ENCODE measurements at places on chromosomes 1 and 21.

DNA sequence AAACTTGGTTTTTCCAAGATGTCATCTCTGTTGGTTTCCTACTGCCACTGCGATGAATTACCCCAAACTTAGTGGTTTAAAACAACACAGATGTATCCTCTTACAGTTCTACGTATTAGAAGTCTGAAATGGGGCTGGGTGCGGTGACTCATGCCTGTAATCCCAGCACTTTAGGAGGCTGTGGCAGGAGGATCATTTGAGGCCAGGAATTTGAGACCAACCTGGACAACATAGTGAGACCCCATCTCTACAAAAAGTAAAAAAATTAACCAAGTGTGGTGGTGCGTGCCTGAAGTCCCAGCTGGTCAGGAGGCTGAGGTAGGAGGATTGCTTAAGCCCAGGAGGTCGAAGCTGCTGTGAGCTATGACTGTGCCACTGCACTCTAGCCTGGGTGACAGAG lies 57.2 kb upstream of the GRHL3 start:
- DNase-seq = no peak

DNA sequence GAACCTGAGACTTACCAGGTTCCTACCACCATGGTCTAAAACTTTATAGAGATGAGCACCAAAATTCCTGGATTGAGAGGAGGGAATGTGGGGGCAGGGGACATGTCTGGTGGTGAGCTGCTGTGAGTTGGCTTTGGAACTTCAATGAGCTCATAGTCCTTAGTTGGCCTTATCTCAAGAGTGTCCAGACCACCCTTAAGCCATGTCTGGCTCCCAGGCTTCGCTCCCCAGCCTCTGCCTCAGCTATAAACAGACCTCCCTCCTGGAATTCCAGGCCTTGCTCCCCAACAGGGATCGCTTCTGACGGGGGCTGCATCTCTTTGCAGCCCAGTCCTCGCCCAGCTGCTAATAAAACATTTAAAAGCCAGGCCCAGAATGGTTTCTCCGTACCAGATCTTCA lies 19.5 kb downstream of the ATF3 start:
- DNase-seq = no peak

DNA sequence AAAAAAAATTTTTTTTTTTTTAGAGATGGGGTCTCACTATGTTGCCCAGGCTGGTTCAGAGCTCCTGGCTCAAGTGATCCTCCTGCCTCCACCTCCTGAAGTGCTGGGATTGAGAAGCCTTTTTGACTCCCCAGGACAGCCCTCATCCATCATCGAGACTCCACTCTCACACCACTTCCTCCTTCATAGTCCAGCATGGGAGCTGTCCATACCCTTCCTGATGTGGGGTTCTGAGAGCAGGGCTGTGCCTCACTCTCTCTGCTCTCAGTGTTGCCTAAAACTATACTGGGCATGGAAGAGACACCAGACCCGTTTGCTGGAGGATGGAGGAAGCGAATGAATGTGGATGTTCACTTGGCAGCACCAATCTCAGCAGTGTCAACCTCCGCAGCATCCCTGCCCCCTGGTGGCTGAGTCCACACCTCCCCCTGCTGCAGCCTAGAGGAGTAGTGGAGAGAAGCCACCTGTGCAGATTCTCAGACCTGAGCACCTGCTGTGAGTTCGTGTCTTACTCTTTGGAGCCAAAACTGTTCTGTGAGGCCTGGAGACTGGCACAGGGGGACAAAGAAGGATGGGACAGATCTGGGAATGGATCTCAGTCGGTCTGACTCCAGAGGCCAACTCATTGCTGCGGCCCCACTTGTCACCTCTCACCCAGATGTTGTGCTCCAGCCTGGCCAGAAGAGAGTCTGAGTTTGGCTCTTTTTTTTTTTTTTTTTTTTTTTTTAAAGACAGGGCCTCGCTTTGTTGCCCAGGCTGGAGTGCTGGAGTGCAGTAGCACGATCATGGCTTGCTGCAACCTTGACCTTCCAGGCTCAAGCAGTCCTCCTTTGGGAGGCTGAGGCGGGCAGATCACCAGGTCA lies 17.7 kb downstream of the TINAGL1 start:
- peak; percentile 37 for DNase-seq

- DNase-seq = no peak
Measured at GRCh38 chr1:32040711-32041110, 27.0 kb downstream of the KHDRBS1 start.

DNA sequence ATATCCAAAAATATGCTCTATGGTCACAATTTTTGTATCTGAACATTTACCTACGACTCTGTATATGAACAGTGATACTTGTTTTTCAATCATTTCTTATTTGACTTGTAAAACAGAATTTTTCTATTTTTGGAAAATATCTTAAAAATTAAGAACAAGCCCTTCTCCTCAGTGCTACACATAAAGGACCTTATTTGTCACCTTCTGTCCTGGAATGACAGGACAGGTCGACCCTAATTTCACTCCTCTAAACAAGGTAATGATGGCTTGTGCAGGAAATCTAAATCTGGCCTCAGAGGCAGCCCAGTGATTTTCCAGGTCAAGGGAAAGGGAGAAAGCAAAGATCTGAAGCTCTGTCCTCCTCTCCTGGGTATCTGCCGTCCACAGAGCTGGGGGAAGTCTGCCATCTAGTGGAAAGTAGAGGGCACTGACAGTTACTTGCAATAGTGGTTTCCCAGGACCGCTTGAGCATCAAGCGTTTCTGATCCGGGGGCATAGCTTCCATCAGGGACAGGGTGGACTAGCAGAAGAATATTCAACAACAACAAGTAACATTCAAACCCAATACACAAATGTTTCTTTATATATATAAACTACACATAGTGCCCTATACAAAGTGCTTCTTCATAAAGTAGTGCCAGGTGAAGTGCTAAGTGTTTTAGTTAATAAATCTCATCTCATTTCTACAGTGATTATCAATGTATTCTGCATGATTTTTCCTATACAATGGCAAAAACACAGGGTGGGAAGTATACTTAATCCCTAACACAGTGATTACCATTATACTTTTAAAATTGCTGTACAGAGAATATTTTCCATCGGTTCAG lies 74.6 kb downstream of the SLC25A24 start:
- peak; percentile 68 for DNase-seq

DNA sequence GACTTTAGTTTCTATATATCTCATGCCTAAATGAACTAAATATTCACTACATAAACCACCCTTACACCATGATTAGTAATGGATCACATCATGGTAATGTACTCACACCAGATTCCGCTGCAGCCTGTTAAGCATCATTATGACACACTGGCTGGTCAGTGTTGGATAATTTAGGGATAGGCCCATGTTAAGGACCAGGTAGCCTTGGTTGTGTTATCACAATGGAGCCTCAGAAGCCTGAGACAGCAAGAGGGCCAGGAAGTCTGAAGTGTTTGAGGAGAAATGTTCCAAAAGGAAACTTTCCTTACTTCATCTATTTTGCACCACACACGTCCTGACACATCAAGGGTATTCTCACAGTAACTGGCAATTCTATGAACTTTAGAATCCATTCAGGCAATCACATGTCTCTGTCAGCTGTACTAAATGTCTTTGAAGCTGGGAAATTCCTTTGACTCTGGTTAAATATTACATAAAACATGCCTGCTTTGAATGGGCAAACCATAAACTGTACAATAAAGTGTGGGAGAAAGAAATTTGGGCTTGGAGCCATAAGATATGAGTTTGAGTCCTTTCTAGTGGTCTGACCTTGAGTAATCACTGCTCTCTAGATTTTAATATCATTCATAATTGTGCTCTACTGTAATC lies 105.3 kb upstream of the DPT start:
- DNase-seq = no peak

DNA sequence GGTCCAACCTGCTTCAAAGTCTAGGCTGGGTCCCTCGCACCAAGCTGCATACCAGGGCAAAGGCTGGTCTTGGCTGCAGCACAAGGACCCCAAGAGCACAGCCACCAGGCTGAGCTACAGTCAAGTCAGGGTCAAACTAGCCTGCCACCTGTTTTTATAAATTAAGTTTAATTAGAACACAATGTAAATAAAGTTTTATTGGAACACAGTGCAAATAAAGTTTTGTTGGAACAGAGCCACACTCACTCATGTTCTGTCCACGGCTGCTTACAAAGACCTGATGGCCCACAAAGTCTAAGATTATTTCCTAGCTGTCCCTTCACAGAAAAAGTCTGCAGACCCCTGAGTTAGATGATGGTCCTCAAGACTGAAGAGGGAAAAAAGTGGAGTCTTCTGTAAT lies 66.2 kb downstream of the MRPL37 start:
- DNase-seq = no peak

GRCh38 chr1:93350322-93350721 lies 4.6 kb downstream of the DR1 start:
- DNase-seq = no peak

- no peak for DNase-seq
Measured at GRCh38 chr1:203888807-203889251, 27.4 kb downstream of the SNRPE start.

DNA sequence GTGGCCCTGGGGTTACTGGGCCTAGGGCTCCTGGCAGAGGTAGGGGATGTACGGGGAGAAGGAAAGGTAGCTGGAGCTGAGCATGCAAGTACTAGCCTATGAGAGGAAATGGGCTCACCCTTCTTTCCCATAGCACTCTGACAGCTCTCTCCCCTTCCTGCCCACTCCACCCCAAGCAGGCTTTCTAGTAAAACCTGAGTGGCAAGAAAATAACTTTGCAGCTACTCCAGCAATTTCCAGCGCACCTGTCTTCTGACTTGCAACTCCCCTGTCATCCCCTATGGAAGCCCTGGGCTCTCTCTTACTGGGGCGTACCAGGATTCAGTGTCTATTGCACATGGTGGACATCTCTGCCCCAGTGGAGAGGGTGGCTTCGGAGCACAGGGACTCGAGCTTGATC lies 6.7 kb upstream of the IVL start:
- no peak for DNase-seq

- no peak for DNase-seq
Measured at GRCh38 chr1:218674280-218674773, 329.2 kb downstream of the TGFB2 start.

DNA sequence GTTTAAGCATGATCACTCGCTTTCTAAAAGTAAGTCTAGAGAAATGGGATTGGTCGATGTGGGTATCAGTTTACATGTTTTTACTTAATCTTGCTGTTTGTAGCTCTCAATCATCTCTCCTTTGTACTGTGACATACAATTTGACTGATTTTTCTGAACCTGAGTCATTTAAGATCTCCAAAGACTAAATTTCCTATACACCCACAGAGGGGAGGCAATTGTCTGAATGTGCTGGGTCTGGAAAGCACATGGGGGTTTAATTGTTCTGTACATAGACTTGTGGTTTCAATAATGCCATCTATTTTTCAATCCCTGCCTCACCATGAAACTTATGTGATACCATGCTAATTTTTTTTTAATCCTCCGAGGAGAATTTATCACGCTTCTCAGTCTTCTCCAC lies 65.8 kb downstream of the USP25 start:
- no peak for DNase-seq

DNA sequence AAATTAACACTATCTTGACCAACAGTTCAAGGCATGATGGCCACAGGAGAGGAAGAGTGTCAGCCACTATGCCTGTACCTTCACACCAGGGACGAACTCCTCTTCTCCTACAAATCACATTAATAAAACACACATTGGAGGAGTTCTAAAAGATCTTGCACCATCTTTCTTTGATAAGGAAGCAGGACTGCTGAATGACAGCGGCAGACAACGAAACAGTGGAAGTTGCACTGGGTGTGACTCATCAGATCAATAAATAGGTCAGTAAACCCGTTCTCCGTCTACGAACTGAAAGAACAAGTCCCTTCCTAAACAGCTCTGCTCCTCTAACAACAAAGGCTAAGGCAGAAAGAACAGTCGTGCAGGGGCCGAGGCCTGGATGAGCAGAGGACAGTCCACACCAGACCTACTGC lies 23.1 kb downstream of the UBE2G2 start:
- DNase-seq = no peak

GRCh38 chr1:23343221-23344110 lies 618 bp downstream of the HNRNPR start:
- peak; percentile 41 for DNase-seq

DNA sequence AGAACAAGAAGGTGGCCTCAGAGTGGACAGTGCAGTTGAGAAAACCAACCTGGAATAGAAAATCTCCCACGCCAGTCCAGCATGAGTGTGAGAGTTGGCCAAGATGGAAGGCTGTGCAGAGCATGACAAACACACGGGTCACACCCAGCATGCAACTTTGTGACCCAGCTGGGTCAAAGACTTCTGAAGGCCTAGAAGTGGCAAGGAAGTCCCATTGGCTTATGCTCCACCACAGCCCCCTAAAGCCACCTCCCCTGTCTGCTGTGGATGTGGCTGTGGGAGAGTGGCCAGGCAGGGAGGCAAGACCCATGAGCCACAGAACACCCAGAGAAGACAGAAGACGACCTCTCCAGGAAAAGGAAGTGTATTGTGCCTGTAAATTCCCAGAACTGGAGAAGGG lies 13.6 kb downstream of the BATF3 start:
- no peak for DNase-seq

- no peak for DNase-seq
Measured at GRCh38 chr1:26263212-26263611, 16.7 kb upstream of the SH3BGRL3 start.

DNA sequence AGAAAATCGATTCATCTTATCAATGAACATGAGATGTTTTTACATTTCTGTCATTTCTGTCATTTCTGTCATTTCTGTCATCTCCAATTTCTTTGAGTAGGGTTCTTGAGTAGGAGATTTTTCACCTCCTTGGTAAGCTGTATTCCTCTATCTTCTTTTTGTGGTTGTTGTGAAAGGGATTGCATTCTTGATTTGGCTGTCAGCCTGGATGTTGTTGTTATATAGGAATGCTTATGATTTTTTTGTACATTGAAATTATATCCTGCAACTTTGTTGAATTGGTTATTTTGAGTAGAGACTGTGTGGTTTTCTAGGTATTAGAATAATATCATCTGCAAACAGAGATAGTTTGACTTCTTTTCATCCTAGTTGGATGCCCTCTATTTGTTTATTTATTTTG lies 1233.7 kb downstream of the PLA2G4A start:
- no peak for DNase-seq

- no peak for DNase-seq
Measured at GRCh38 chr21:31558189-31558961, 101.1 kb upstream of the SOD1 start.

DNA sequence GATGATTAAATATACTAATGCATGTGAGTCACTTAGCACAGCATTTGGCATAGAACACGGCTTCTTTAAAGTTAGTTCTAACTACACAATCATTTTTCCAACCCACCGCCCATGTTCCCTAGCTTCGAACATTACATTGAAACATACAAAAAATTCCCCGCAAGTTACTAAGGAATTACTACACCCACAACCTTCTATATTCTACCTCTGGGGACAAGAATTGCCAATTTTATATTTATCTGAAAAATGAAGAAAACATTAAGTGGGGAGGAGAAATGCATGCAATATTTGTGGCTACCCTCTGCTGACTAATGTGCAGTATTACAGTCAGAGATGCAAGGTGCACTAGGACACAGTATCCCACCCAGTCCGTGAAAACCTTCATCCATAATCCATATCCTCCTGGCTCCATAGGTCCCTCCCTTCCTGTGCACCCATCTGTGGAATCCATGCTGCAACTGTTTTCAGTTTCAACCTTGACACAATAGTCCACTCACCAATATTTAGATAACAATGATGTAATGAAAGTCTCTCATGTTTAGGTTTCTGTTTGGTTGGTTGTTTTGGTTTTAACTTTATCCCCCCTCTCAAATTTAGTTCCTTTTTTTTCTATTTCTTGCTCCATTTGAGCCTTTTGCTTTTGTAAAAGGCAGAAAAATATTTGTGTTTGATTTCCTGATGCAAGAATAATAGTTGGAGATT lies 31.6 kb downstream of the RGS5 start:
- DNase-seq = no peak
